ENCODE measurements at places on chromosomes 13 and 19.

- no peak for DNase-seq
Measured at GRCh38 chr19:16000024-16000663, 51.3 kb downstream of the OR10H4 start.

GRCh38 chr19:38852231-38853044 is 2.7 kb upstream of the HNRNPL start:
- DNase-seq = peak; percentile 46

DNA sequence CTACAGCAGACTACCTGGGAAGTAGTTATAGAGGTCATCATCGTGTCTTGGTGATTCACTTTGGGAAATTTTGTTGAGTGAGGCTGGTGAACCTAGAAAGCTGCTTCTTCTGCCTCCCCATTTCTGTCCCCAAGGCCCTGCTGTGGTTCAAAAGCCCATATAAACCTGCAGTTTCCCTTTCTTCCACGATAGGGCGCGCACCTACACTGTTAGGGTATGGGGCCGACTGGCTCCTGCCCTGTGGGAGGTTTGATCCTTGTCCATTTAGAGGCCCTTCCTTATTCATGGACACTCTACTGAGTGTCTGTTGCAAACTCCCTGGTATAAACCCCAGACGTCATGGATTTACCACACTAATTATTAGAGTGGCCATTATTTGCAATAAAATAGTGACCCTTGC is 191.8 kb downstream of the GGACT start:
- DNase-seq = no peak

DNA sequence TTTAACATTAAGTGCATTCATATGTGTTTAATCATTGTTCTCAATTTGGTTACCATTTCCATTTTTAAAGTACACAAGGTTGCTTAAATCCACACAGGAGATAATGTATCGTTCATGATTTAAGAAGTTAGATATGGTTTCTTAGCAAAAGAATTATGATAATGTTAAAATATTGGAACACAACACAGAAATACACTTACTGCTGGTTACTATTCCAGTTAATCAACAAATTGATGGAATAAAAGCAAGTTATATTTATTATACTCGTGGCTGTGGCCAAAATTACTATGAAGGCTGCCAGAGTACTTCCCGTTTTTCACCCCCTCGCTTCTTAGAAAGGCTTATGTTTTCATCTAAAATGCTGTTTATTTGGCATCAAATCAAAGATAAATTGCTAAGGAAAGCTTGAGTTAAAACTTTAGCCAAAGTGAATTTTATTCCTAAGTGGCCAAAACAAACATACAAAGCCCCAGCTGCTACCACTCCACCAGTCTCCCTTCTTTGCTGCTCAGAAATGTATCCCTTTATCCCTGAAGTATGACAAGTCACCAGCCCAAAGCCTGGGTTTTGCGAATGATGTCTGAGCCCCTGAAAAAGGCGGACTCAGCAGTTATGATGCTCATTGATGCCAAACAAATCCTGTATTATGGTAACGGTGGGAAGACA is 27.7 kb downstream of the LCP1 start:
- no peak for DNase-seq

- no peak for DNase-seq
Measured at GRCh38 chr19:56829596-56829995, 10.9 kb downstream of the PEG3 start.

DNA sequence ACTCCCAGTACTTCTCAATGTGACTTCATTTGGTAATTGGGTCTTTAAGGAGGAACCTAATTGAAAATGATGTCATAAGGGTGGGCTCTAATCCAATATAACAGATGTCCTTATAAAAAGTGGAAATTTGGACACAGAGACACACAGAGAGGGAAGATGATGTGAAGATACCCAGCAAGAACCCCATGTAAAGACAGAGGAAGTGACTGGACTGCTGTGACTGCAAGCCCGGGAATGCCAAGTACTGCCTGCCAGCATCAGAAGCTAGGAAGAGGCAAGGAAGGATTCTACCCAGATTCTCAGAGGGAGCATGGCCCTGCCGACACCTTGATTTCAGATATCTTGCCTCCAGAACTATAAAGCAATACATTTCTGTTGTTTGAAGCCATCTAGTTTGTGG is 239.3 kb downstream of the KCTD12 start:
- no peak for DNase-seq

DNA sequence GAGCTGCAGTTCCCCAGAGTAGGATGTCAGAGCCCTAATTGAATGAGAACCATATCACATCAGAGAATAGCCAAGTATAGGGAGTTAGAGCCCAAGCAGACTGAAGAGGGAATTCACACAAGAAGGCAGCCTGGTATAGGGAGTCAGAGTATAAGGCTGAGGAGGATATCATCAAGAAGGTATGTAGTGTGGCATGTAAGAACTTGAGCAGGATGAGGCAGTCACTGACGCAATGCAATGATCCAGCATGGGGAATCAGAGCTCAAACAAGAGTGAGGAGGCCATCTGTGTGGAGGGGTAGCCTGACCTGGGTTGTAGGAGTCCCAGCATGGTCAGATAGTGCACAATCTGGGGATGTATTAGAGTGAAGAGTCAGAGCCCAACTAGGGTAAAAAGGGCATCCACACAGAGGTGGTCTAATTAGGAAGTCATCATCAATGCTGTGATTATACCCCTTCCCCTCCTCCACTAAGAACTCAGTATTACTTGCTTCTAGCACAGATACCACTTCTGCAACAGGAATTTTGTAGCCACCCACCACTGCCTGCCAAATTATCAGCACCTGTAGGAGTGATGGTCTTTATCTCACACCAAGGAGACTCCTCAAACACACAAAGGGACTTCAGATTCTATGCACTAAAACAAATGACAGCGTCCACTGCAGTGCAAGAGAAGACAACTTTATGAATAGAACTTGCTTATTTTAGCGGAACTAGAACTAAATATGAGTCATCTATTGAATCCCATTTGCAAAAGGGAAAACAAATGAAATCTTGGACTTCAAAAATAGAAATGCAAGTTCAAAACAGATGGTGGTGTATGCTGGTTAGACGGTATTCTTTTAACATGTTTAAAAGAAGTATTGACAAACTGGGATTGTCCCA is 107.2 kb downstream of the FNDC3A start:
- DNase-seq = no peak

GRCh38 chr13:88926890-88927502 is 1255.8 kb downstream of the SLITRK5 start:
- DNase-seq = no peak

DNA sequence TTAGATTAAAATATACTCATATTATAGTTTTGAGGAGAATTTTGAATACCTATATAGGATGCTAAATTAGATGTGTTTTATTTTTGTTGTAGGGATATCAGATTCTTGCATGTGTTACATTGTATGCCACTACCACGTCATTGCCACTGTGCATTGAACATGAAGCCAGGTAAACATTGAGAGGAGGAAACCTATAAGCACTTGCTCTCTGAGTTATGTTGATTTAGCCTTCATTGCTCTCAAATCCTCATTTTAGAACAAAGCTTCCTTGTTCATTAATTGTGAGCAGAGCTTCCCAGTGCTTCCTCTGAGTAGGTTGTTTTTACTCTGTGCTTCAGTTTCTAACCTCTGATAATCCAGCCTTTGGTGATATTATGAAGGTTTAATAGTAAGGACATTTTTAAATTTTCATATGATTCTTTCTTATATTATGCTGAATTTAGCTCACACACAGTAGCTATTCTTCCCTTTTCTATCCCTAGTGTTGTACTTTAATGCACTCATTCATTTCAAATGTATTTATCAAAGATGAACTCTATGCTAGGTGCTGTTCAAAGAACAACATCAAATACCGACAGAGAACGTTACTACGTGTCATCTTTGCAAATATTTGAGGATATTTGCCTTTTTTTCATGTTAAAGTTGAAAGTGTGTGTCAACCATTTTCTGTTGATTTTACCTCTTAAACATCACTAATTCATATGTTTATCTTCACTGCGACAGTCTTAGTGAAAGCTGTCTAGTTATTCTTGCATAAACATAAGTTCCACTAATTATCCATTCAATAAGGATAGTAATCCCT is 1448.0 kb upstream of the MIR17HG start:
- no peak for DNase-seq

- DNase-seq = no peak
Measured at GRCh38 chr13:72839831-72840426, 58.0 kb downstream of the PIBF1 start.

All from stimulated activated CD4-positive, alpha-beta T cell treated with anti-CD3 and anti-CD28 coated beads, Interleukin-15, amount 100 ng/mL, for 48 hours (primary cell).